ENCODE measurements at places on chromosomes 12 and 14.

DNA sequence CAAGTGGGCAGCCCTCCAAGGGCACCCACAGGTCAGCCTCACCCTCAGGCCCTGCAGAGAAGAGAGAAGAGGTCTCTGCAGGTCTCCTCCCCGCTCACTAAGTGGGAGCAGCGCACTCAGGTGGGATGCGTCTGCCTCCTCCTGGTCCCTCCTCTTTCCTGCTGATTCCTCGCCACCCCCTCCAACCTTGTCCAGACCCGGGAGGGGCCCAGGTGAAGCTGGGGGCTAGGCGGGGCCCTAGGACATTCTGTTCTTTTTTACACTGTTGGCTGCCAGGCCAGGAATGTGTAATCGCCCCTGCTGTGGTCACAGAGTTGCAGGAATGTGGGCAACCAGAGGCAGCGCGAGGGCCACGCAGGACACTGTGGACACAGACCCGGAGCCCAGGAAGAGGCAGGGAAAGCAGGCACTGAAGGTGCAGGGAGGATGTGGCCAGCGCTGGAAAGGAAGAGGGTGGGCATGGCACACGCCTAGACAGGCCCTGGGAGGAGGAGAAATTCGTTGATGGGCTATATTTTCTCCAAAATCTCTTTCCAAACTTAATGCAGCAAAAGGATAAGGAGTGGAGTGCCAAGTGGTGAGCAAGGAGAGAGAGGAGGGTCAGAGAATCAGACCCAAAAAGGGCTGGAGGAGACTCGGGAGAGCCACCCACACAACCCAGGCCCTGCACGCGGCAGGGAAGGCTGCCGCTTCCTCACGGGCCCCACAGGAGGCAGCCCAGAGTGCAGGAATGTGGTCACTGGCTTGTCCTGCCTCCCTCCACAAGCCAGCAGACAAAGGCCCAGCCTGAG is 911 bp upstream of the SCNN1A start:
- DNase-seq, result peak; percentile 59

GRCh38 chr12:49832836-49833421 is 4.7 kb upstream of the NCKAP5L start:
- DNase-seq, result no peak

- no peak for DNase-seq
Measured at GRCh38 chr14:105292826-105293711, 7.7 kb downstream of the BRF1 start.

DNA sequence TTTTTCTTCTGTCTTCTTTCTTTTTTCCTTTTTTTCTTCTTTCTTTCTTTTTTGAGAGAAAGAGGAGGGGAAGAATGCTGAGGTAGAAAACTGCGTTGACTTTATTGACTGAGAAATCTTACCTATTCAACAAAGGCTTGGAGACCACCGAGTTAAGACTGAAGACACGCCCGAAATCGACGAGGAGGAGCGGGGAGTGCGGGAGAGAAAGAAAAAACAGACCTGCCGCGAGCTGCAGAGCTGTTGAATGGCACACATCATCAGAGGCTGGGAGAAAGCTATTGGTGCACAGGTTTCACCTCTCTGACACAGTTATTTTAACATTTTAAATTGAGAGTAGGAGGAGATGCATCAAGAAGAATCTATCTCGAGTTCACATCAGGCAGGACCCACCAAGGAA is 5.1 kb downstream of the ASCL1 start:
- DNase-seq, result no peak

GRCh38 chr14:21203470-21204166 is 47.8 kb upstream of the OR5AU1 start:
- no peak for DNase-seq

GRCh38 chr12:32765906-32766305 is 10.2 kb upstream of the YARS2 start:
- DNase-seq, result no peak

GRCh38 chr14:99752486-99753121 is 40.6 kb upstream of the EML1 start:
- DNase-seq, result no peak

DNA sequence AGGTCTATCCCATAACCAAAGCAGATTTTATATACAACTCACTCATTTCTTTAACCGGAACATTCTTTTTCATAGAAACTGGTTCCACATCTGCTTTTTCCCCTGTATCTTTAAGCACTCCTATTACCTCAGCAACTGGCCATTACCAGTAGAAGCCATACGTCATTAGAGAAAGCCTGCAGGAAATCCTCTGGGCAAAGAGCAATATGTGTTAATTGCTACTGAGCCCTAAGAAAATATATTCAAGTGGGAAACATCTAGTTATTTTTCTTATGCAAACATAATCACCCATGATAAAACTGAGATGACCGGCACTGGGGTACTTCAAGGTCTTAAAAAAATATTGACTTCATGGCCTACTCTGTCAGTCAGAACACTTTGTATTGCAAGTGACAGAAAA is 28.2 kb upstream of the CPSF6 start:
- peak; percentile 69 for DNase-seq

DNA sequence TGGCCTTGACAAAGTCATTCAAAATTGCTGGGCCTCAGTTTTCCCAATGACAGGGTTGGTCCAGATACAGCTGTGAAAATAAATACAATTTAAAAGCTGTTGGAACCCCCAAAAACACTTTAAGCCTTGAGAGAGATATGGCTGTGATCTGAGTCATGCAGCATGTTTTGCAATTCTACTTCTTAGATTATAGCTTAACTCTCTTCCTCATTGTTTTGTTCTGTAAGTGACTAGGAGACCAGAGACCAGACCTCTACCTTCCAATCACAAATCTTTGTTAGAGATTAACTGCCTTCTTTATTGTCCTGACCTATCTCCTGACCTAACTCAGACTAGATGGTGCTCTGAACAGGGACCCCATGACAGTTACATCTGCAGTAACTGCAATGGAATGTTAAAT is 198.1 kb downstream of the STXBP6 start:
- peak; percentile 65 for DNase-seq

DNA sequence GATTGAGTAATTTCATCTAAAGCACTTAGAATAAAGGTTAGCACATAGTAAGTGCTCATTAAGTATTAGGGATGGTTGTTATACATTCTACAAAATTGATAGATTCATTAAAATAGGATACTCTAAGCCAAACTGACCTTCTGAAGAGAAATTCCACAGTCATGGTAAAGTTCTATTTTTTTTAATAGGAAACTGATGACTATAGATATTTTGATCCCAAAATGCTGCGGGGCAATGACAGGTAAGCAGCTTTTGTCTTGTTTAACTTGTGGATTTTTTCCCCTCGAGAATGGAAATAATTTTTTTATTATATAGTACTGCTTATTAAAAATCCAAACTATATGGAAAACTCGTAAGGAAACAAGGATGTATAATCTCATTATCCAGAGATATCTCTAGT is 97.0 kb downstream of the SCFD1 start:
- no peak for DNase-seq

- no peak for DNase-seq
Measured at GRCh38 chr12:115947696-115948062, 329.8 kb downstream of the MED13L start.

DNA sequence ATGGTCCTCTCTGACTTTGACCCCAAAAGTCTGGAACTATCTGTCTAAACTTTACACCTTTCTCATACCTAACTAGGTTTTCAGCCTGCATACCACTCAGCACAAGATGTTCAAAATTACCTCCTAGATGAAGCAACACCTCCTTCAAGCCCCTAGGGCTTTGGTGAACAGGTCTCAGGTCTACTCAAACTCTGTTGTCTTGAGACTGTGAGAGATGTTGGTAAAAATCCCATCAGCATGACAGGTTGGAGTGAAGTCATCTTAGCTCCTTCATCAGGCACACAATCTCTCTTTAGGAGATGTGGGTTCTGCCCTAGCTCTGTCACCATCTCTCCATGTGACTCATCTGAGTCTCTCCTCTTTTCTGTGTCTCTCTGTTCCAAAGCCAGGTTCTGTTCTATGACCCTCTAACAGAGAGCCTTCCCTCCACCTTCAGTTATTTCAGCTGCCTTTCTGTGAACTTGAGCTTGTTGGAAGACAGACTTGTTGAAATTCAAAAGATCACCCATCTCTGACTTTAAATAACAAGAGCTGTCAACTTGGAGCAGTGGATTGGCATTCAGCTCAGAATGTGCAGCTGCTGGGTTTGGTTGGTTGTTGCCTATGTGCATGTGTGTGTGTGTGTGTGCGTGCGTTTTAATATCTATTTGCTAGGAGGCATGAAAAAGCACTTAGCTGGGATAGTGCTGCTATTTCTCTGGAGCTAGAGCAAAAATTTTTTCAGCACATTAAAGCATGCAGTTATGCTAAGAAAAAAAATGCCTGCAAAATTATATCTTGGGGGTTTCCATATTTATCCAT is 130.7 kb downstream of the CRACR2A start:
- no peak for DNase-seq

- no peak for DNase-seq
Measured at GRCh38 chr12:1126091-1126490, 135.1 kb downstream of the ERC1 start.

DNA sequence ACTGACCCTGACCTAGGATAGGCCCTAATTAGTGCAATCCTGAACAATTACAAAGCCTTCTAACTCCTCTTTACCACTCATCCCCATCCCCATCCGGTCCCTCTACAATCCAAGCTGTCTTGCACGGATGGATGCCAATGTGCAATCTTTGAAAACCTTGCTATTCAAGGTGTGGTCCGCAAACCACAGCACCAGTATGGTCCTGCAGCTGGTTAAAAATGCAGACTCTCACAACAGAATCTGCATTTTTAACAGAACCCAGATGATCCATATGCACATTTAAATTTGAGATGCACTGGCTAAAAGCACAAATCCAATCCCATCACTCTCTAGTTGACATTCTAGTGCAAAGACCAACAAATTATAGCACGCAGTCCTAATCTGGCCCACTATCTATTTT is 230.6 kb upstream of the KRR1 start:
- no peak for DNase-seq

DNA sequence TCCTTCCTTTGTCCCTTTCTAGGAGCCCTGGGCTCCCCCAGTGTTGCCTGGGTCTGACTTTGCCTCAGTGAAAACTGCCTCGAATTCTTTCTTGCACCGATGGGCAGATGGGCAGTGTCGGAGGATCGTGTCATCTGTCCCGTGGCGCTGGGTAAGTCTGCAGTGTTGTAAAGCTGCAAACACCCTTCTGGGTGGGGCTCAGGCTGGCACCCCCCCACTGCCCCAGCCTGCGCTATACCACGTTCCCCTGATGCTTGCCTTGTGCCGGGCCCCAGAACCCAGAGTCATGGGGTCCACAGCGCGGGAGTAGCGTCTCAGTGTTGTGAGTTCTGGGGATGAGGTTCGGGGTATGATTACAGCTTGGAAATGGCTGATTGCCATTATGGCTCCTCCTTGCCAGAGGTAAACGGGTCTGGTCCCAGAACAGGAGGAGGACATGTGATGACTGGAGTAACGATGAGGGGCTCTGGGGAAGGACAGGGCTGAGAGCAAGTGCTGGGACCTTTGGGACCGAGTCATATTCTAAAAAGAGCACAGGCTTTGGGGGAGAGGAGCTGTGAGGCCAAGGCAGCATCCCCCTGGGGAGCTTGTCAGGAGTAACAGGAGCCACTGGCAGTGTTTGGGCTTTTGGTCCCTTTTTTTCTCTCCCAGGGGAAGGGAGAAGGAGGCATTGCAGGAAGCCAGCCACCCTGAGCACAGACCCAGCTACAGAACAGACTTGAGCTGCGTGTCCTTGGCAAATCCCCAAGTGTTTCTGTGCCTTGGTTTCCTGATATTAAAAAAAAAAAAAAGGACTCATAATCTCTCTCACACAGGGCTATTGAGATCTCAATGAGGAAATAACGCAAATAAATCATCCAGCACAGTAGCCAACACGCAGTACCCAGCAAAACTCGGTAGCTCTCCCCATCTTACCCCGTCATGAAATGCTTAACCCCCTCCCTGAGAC is 4.3 kb downstream of the RTL1 start:
- DNase-seq, result no peak

DNA sequence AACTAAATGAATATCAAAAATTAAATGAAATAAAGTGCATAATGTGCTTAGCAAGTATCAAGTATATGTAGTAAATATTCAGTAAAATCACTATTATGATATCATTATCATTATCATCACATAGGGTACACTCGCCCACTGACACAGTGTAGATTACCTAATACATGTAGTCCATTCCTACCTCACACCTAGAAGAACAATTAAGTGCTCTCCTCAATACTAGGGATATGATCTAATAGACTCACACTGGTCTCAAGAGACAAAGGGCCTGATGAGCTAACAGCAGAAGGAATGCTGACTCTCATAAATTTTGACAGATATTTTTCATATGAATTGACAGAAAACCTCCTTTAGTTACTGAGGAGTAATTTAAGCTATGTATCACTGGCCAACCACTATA is 29.1 kb downstream of the FSCB start:
- DNase-seq, result no peak

- no peak for DNase-seq
Measured at GRCh38 chr12:42237853-42238239, 202 bp downstream of the YAF2 start.

DNA sequence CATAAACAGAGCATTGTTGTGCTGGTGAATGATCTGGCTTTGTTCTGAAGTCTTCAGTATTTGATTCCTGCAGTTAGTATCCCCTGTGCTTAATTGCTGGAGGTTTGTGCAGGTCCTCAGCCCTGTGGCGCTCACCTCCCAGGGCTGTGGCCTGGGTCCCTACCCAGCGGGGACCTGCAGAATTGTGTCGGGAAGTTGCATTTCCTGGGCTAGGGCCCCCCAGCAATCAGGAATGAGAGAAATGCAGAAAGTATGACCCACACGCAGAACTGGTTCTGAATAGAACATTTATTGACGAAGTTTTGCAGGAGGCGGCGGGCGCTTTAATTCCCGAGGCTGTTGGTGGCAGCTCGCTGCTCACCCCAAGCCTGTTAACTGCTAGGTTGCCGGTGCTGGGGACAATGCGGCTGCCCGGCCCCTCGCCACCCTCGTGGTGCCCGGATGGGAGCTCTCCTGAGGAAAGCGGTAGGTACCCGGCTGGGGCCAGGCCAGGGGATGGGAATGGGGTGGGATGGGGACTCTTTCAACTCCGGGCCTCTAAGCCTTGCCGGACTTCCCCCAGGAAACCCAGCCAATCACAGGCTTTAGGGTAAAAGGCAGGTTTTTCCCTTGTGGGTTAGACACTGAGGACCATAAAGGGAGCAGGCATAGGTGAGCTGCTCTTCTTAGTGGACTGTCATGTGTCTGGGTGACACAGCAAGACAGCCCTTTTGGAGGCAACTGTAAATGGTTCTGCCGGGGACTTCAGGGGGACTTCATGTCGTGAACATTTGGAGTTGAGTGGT is 11.6 kb downstream of the PLEKHG3 start:
- no peak for DNase-seq

GRCh38 chr14:77113644-77114043 is 15.6 kb downstream of the CIPC start:
- peak; percentile 58 for DNase-seq

DNA sequence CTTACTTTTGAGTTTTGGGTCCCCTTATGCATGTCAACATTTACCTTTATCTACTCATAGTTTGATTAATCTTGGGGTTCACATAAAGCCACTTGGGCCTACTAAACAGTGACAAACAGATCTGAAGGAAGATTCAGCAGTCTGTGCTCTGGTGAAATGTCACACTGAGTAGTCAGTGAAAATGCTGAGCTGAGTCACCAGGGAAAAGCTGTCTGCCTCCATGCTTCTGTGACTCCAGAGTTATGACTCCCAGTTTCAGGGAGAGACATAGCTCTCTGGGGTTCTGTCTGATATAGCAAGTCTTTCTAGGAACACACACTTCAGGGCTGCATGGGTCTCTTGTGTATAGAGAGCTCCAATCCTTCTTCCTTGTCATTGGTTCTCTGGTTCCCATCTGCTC is 406.3 kb upstream of the FAR2 start:
- DNase-seq, result no peak

- DNase-seq, result no peak
Measured at GRCh38 chr12:124756760-124757159, 106.9 kb downstream of the SCARB1 start.
